Lower lobe of right lung (tissue), 2 donors: ENCODE measurements at places on chromosomes 12 and 14. TPM values are rescaled to one million over a fixed set of nuclear protein-coding genes. Genes with fewer than 3 reads are reported as not detected.

DNA sequence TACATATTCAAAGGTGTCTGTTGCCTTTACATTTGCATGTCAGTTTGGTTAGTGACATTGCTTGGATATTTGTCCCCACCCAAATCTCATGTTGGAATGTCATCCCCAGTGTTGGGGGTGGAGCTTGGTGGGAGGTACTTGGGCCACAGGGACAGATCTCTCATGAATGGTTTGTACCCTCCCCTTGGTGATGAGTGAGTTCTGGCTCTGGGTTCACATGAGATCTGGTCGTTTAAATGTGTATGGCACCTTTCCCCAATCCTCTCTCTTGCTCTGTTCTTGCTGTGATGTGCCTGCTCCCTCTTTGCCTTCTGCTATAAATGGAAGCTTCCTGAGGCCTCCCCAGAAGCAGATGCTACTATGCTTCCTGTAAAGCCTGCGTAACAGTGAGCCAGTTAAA is 207.9 kb upstream of the DIO3 start:
- no peak for DNase-seq

- DNase-seq = peak; percentile 81
Observed at GRCh38 chr14:99737451-99737951, 53.4 kb downstream of the CYP46A1 start.

DNA sequence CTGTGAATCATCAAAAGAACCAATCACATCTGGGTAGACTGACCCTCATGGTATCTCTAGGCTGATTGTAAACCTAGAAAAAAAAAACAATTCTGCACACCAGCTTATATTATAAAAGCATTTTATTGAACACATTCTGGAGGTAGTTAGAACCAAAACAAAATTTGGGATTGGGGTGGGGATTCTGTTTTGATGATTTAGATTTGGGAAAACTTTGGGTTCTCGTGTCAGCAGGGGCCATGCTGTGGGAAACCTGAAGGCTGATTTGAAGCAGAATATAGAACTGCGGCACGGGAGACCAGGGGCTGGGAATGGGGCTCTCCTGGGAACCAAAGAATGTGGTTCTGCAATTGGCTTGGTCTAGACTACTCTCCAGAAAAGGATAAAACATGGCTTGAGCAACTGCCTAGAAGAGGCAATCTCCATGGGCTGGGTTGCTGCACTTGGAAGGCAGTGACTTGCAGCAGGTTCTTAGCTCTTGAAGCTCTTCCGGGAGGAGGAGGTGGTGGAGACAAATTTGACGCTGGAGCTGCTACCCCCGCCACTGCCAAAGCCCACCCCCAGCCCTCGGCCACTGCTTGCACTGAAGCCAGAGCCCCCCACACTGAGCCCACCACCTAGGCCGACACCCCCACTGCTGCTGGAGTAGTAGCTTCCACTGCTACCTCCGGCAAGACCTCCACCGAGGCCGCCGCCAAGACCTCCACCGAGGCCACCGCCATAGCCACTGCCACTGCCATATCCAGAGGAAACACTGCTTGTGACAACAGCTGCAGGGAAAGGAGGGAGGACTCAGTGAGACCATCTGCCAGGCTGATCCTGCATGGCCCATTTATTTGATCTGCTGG is 5.5 kb downstream of the KRT5 start:
- DNase-seq = no peak

- DNase-seq = no peak
Observed at GRCh38 chr12:57693317-57693658, 644 bp upstream of the OS9 start.

DNA sequence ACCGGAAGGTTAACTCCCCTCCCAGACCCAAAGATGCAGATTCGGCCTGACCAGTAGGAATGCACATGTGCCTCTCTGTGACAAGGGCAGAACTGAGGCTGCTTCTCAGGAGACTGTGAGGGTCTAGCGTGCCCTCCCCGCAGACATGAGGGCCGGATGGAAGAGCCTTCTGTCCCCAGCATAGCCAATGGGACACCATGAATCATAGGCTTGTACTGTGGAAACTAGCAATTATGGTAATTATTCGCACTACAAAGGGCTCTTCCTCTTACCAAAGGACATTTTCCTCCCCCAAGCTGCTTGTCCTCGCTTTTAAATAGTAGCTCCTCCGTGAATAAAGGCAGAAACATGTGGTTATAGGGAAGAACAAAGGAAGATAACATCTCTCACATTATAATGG is 6.2 kb downstream of the COA8 start:
- DNase-seq = no peak

- no peak for DNase-seq
Observed at GRCh38 chr12:109542876-109543275, 30.4 kb downstream of the MMAB start.

GRCh38 chr12:112261559-112261958 is 120.7 kb downstream of the HECTD4 start:
- no peak for DNase-seq

DNA sequence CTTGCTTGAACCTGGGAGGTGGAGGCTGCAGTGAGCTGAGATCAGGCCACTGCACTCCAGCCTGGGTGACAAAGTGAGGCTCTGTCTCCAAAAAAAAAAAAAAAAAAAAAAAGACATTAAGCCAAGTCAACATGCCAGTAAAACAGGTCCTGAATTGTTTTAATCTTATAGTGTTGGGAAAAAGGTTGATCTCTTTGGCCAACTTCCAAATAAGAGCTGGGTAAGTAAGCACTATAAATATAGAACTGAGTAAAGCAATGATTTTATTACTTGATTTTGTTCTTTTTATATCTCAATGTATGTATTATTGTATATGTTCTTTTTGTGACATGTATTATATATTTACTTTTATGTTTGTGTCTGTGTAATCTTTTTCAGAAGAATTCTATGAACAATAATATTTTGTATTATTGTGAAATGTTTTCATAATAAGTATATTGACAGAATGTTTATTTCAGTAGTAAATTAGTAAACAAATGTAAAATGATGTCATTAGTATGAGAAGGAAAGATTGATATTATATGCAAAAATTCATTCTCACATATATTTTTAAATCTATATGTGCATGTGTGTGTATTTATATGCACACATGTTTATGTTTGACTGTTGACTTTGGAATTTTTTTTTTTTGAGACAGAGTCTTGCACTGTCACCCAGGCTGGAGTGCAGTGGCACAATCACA is 9.6 kb upstream of the AKAP6 start:
- DNase-seq = no peak

DNA sequence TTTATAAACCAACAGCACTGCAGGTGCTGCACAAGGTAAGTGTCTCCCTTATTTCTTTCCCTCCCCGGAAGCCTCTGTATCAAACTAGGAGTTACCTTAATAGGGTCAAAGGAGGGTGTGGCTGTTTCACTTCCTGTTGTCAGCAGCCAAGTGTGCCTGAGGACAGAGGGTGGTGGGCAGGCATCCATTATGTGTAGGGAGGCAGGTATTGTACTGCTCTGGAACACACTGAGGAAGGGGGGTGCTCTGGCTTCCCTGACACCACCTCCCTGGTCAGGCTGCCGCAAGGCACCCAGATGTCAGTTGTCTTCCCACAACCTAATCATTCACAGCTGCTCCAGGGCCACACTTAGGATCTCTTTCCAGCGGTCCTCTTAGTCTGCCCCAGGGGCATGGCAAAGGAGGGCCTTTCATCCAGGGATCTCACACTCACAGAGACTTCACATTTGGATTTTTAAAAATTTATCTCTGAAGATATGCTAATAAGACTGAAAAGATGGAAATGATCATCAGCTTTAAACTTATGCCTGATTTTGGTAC is 132.0 kb upstream of the ARHGAP5 start:
- no peak for DNase-seq

DNA sequence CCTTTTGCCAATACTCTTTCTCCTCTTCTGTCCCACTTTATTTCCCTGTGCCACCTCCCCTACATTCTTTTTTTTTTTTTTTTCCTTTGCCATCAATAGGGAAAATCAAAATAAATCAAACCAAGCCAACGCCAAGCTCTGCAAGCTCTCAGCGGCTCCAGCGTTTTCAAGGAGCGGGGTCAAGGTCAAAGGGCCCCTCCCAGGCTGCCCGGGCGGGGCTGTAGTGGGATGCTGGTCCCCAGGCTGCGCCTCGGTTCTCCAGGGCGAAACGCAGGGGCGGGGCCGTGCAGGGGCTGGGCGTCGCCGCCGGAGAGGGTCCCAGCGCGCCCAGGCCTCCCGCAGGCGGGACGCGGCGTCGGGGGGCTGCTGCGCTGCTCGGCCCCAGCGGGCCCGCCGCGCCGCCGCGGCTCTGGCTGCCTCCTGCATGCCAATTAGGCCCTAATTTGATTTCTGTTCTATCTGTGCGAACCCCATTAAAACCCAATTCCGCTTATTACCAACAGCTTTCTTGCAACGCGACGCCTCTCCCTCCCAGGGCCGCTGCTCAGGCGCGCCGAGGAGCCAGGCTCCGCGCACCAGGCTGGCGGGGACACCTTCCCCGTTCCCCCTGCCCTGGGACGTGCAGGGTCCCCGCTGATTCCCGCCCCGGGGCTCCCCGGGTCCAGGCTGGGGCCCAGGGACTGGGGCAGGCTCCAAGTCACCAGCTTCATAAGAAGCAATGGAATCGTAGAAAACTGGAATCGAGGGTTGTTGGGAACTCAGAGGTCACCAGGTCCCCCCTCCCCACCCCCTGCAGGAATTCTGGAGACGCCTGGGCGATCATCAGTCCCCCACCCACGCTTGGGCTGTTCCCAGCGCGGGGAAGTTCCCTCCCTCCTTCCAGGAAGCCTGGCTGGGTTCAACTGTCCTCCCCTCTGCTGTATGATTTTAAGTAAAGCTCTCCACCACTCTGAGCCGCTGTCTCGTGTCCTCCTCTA is 50.7 kb upstream of the MAP1LC3B2 start:
- peak; percentile 50 for DNase-seq

DNA sequence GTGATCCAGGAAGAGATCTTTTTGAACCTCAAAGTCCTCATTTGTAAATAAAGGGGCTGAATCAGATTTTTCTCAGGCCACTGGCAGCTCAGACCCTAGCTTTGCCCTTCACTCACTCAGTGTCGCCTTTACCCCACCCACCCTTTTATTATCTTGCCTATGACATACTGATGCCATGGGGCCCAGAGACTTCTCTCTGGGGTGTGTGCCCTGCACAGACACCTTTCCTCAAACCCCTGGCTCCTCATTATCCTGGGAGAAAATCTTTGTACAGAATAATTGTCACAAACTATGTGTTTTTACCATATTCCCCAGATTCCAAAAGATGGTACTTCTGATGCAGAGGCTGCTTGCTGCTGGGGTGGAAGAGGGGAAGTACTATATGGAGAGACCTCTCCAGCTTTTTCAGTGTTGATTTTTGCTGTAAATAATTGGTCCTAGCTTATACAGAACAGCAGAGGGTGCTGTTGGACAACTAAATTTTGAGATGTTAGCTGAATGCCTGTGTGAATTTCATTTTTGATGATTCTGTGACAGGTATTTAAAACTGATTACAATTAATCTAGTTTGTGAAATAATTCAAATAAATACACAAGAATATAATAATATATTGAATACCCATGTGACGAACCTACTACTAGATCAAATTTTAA is 53.9 kb upstream of the DCD start:
- no peak for DNase-seq

DNA sequence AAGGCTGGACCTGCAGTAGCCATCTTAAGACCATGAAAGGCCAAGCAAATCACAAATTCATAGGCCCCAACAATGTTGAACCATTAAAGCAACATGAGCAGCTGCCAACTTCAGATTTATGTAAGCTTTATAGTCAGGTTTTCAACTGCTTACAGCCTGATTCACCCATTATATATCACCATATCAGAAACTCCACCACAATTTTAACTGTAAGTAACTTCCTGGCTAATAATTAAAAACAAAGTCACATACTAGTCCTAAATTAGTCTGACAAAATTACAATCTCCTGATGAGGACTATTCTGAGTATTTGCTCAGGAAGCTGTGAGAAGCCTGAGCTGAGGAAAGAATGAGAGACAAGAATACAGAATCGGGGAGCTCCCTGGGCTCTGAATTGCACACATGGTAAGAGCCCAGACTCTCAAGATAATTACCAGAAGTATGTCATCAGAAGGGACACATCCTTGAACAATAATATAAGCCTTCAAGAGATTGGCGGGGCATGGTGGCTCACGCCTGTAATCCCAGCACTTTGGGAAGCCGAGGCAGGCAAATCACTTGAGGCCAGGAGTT is 55.1 kb downstream of the NUMB start:
- no peak for DNase-seq

DNA sequence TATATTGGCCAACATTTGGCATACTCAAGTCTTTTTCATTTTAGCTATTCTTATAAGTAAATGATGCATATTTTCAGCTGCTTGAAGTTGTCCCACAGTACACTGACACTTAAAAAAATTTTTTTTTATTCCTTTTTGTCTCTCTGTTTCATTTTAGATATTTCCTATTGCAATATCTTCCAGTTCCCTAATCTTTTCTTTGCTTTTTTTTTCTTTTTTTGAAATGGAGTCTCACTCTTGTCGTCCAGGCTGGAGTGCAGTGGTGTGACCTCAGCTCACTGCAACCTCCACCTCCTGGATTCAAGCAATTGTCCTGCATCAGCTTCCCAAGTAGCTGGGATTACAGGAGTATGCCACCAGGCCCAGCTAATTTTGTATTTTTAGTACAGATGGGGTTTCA is 217.4 kb upstream of the KRR1 start:
- DNase-seq = no peak

GRCh38 chr14:75301666-75302325 is 23.2 kb downstream of the FOS start:
- DNase-seq = peak; percentile 82

SELPLG gene
- total RNA-seq = 59.9 TPM

KCNK13 gene
- total RNA-seq = 1.2 TPM

UBE3B gene
- total RNA-seq = 40.1 TPM

SMCO2 gene
- 0.47 TPM for total RNA-seq

MYH6 gene
- 0.62 TPM for total RNA-seq

PAPLN gene
- total RNA-seq = 10.7 TPM
